ENCODE measurements at places on chromosomes 4 and X.
A peak's percentile ranks its signal among the peaks of the same experiment; 100 is the strongest.

DNA sequence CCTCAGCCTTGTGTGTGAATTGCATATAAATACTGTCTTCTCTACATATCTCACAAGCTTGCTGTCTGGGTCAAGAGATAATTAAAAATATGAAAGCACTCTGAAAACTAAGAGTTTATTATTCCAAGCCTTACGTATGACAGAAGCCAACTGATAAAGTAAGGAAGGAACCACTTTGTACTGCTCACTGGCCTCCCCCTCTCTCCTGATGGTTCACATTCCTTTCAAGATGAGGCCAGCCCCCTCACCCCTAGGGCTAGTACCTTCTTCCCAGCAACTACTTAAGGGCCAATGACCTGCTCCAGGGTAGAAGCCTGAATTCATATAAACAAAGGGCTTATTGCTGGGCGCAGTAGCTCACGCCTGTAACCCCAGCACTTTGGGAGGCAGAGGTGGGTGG lies 5.4 kb upstream of the SOWAHD start:
- DNase-seq: no peak

- DNase-seq: no peak
These were observed 11.2 kb downstream of the MSX1 start for GRCh38 chr4:4870576-4871241.

DNA sequence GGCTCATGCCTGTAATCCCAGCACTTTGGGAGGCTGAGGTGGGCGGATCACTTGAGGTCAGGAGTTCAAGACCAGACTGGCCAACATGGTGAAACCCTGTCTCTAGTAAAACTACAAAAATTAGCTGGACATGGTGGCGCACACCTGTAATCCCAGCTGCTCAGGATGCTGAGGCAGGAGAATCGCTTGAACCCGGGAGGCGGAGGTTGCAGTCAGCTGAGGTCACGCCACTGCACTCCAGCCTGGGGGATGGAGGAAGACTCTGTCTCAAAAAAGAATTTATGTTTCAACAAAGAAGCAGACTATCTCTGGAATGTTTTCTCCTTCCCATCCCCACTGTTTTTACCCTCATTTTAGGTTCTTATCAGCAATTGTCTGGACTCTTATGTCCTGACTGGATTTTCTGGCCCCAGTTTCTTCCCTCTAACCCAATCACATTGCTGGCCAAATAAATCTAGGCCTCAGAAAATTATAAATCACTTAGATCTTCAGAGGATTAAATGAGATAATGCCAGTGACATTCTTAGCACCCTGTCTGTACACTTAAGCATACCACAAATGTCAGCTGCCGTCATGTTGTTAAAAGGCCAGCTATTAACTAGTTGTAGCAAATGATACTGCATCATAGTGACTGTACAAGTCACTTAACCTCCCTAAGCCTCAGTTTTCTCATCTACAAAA lies 44.9 kb upstream of the PRSS48 start:
- DNase-seq: no peak

DNA sequence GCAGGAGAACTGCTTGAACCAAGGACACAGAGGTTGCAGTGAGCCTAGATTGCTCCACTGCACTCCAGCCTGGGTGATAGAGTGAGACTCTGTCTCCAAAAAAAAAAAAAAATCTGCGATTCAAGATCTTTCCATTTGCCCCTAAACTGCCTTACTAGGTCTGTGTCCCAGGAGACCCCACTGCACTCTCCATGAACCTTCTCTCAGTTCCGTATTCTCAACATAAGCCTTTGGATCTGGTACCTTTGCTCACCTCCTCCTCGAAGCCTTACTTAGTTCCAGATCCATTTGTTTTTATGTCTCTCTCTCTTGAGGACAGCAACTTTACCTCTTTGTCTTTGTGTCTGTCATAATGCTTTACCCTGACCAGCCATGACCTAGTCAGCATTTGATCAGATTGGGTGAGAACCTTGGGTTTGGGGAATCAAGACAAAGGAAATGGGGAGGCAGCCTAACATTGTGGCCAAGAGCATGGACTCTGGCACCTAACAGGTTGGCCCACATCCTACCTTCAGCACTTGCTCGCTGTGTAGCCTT lies 33.7 kb downstream of the BST1 start:
- no peak for DNase-seq

DNA sequence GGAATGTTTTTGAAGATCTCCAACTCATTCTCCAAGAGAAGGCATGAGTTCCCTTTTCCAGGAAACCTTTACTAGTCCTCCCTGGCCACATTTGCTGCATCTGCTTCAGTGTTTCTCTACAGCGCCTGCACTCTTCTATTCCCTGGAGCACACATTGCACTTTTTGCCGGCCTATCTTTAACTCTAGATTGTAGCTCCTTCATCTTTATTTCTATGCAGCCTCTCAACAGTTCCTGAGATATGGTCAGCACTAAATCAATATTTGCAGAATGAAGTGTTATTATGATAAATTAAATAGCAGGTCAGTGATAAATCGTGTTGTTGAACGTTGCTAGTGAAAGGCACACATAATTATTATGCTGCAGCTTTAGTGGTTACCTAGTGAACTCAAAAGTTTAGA lies 88.3 kb downstream of the VCX3A start:
- DNase-seq: no peak

- DNase-seq: no peak
These were observed 31.6 kb downstream of the TMEM31 start for GRCh38 chrX:103742339-103742738.

GRCh38 chr4:82983444-82983843 lies 27.2 kb downstream of the LIN54 start:
- no peak for DNase-seq

GRCh38 chr4:85708468-85708867 lies 233.5 kb downstream of the ARHGAP24 start:
- no peak for DNase-seq

GRCh38 chr4:181488926-181489325 lies 754.3 kb upstream of the TENM3 start:
- no peak for DNase-seq

GRCh38 chrX:57595381-57595811 lies 3.6 kb downstream of the ZXDB start:
- peak; percentile 30 for DNase-seq

DNA sequence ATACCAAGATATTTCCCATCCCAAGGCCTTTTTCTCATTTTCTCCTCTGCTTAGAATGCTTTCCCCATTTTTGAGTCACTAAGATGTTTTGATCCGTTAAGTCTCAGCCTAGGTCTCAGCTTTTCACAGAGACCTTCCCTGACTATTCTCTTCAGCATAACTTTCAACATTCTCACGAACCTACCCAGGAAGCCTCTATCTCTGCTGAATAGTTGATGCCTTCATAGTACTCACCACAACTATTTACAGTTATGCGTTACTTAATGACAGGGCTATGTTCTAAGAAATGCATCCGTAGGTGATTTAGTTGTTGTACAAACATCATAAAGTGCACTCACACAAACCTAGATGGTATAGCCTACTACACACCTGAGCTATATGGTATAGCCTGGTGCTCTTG lies 64.5 kb downstream of the ARL9 start:
- no peak for DNase-seq

DNA sequence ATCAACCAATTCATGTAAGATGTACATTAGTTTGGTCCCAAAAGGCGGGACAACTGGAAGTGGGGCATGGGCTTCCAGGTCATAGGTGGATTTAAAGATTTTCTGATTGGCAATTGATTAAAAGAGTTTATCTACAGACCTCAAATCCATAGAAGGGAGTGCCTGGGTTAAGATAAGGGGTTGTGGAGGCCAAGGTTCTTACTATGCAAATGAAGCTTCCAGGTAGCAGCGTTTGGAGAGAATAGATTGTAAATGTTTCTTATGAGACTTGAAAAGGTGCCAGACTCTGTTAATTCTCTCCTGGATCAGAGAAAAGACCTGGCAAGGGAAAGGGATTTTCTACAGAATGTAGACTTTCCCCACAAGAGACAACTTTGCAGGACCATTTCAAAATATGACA lies 2.4 kb downstream of the MGST2 start:
- DNase-seq: no peak

DNA sequence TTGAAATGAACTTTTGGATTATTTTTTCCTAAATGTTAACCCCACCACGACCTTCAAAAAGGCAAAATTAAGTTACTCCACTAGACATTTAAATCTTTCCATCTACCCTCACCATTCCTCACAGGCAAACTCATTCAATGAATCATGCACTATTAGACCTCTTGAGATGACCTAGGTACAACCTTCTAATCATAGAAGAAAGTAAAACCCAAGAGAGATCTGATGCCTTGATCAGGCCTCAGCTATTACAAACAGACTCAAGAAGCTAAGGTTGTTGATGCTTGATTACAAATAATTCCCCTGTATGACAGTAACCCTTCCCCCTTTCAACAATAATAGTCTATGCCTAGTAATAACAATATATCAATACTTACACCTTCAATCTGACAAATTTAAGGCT lies 18.9 kb downstream of the TAPT1 start:
- DNase-seq: no peak

DNA sequence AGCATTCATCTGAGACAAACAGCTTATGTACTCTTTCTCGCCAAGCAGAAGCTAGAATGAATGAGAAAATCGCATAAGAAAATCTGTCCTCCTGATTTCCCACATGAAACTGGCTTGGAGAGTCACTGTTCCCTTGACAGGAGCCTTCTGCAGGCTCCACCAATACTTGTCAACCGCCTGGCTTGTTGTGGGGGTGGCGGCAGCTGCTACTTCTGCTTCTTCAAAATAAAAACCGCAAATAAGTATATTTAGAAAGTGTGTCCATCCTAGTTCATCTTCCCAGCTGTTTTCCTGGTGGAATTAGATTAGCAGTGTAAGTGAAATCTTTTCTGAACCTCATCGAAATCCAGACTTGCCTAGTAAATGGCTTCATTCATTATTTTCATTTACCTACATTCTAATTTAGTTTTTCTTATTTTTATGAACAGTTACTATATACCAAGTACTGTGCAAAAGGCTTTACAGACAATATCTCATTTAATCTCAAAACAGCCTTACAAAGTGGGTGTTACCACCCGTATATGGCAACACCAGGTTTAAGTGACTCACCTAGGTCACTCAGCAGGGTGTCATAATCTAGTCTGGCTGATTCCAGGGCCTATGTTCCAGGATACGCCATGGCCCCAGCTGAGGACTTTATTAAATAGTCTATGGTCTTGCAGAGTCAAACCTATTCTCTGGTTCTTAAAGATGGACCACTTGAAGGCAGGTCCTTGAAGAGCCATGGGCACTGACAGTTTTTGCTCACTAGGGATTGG lies 104.6 kb upstream of the IGFBP7 start:
- no peak for DNase-seq

- no peak for DNase-seq
These were observed 72.8 kb upstream of the MAPK10 start for GRCh38 chr4:86432559-86433134.

DNA sequence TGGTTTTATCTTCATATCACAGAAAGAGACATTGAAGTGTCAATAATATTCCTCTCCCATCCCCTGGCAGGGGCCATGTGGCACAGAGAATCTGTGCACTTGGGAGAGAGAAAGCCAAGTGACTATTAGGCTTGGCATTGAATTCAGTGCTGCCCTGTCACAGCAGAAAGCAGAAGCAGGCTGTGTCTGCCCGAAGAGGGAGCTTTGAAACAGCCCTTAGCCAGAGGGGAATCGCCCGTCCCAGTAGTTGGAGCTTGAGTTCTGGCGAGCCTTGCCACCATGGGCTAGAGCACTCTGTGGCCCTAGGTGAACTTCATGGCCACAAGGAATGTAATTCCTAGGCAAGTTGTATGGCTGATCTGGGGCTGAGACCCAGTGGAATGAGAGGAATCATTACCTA lies 282.5 kb upstream of the PCDH10 start:
- no peak for DNase-seq

DNA sequence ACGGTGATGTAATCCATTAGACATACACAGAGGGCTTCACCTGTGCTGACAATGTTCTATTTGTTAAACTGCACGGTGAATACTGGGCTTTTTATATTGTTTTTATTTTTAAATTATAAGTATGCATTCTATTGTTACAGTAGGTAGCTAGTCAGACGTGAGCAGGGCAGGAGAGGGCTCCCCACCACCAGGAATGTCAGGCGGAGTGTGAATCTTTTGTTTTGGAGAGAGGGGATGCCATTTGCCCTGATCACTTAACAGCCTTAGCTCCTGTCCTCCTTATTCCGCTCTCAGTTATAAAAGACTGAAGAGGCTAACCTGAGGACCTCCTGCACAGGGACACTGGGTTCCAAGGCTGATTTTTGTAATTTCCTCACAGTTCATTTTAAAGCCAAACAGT lies 151.6 kb upstream of the TAPT1 start:
- DNase-seq: no peak

DNA sequence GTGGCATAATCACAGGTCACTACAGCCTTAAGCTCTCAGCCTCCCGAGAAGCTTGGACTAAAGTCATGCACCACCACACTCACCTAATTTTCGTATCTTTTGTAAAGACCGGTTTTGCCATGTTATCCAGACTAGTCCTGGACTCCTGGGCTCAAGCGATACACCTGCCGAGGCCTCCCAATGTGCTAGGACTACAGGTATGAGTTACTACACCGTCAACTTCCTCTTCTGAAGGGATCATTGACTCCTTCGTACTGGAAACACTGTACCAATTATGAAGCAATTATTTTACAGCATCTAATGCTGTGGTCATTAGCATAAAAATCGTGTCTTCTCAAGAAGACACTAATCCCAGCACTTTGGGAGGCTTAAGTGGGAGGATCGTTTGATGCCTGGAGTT lies 35.2 kb downstream of the PDS5A start:
- DNase-seq: no peak

DNA sequence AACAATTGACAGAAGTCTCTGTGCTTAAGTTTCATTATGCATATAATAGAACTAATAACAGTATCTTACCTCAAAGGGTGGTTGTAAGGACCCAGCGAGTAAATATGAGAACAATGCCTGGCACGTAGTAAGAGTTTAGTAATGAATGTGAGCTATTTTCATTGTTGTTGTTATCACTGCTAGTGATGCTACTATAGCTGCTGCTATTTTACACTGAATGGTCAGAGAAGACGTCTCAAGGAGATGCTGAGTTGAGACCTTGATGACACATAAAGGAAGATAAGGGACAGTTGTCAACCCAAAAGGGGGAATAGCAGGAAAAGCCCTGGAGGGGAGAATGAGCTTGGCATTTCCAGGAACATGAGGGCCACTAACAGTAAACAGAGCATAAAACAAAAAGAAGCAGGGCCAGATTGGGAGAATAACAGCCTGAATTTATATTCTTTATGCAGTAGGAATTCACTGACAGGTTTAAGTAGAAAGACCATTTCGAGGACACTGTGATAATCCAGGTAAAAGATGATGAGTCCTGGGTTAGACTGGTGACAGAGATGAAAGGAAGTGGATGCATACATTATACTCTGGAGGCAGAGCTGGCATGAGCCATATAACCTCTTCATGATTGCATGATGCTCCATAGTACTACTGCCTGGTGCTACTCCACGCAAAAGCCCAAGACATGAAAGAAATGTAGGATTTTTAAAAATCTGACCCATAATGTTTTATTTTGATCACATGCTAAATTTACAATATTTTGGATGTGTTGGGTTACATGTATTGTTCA lies 23.1 kb downstream of the ATP8A1 start:
- DNase-seq: no peak

- no peak for DNase-seq
These were observed 98.8 kb upstream of the SPRY1 start for GRCh38 chr4:123297836-123298235.

GRCh38 chr4:102454981-102455685 lies 46.0 kb upstream of the NFKB1 start:
- no peak for DNase-seq

- DNase-seq: no peak
These were observed 11.7 kb downstream of the ARX start for GRCh38 chrX:25004040-25004439.

GRCh38 chr4:94880956-94881355 lies 123.2 kb downstream of the BMPR1B start:
- no peak for DNase-seq

- no peak for DNase-seq
These were observed 49.2 kb upstream of the CAPN6 start for GRCh38 chrX:111319451-111319850.
